COLO829 (cell line): ENCODE measurements at places on chromosomes 3 and 15.
A peak's percentile ranks its signal among the peaks of the same experiment; 100 is the strongest.

DNA sequence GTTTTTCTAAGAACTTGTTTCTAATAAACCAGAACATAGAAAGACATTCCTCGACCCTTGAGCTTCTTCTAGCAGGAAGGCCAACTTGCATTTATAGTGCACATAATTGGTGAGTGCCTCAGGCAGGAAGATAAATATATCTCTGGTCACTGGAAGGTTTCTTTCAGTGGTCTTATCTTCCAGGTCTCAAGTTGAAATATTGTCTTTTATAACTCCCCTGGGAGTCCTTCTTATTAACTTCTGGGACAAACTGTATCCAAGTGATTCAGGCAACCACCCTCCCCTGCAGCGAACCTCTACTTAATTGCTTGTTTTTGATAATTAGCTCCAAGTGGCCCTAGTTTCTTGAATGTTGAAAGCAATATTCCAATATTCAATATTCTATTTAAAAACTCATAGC is 346.8 kb upstream of the GOLIM4 start:
- no peak for DNase-seq

DNA sequence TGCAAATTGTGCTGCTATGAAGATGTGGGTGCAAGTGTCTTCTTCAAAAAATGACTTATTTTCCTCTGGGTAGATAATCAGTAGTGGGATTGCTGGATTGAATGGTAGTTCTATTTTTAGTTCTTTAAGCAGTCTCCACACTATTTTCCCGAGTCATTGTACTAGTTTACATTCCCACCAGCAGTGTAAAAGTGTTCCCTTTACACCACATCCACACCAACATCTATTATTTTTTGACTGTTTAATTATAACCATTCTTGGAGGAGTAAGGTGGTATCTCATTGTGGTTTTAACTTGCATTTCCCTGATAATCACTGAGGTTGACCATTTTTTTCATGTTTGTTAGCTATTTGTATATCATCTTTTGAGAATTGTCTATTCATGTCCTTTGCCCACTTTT is 19.7 kb upstream of the PSMD6 start:
- DNase-seq, result no peak

DNA sequence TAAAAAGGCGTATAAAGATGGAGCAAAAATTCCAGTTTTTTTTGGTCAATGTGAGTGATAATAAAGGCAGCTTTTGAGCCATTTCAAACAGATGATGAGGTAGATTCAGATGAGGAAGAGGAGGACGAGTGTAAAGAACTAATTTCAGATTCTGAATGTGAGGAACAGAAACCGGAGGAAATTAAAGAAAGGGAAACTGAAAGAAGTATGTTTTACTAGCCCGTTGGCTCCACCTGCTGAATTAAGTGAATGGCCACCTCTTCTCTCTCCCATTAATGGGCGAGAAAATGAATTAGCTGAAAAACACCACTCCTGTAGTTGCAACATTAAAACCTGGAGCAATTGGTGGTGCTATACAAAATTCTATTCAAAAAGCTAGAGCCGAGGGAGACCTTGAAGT is 55.4 kb downstream of the CYP19A1 start:
- DNase-seq, result no peak

DNA sequence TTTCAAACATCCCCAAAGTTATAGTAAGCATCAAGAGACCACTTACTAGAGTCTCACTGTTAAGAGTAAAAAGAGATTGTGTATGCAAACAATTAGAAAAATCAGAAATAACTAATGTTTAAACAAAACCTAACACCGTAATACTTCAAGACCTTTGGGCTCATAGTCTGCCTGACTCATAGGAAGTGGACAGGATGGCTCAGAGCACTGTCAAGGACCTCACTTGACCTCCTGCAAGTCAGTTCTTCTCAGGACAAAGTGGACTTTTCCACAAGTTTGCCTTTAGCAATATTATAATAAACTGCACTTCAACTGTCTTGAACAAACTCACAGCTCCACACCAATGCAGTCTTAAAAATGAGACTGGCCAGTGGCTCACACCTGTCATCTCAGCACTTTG is 34.8 kb downstream of the IL12A start:
- no peak for DNase-seq

DNA sequence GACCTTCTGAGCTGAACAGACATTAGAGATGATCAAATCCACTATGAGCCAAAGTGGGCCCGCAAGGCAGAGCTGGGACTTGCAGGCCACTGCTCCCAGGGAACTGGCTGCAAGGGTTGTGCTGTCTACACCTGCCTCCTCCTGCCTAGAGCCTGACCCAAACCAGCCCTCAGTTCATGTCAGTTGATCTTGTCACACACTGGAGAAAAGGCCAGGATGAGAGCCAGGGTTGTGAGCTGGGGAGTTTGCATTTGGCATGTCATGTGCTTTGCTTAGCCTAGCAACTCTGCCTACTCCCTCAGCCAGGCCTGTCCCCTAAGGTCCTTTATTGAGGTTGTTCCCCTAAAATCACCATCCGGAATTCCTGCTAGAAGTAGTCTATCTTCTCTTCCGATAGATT is 67.8 kb downstream of the RAB11A start:
- DNase-seq, result no peak

DNA sequence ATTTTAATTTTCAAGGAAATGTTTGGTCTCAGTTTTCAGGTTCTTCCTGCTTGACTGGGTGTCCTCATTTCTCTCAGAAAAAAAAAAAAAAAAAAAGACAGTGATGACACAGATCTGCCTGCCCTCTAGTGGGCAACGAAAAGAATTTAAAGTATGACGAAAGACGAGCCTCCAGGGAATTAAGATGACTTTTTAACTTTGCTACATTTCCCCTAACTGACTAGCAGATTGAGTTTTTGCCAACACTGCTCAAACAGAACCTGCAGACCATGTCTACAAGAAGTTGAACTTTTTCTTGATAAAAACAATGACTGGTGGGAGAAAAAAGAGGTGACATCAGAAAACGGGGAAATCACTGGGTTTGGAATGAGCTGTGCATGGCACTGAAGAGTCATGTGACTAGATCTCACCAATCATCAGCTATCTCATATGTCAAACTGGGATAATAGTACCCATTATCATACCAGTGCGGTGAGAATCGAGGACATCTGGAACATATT is 40.8 kb downstream of the EOMES start:
- peak; percentile 90 for DNase-seq

- DNase-seq, result no peak
These were observed 205.3 kb downstream of the ZBTB20 start for GRCh38 chr3:114941626-114942309.

- no peak for DNase-seq
These were observed 26.5 kb upstream of the ACTC1 start for GRCh38 chr15:34821831-34822230.

- DNase-seq, result no peak
These were observed 1.2 kb upstream of the FEZF2 start for GRCh38 chr3:62374341-62375218.

GRCh38 chr3:125334675-125335560 is 40.2 kb downstream of the ZNF148 start:
- no peak for DNase-seq

- DNase-seq, result no peak
These were observed 10.3 kb downstream of the USF3 start for GRCh38 chr3:113685956-113686721.

GRCh38 chr3:176650478-176650877 is 546.8 kb downstream of the TBL1XR1 start:
- peak; percentile 44 for DNase-seq

DNA sequence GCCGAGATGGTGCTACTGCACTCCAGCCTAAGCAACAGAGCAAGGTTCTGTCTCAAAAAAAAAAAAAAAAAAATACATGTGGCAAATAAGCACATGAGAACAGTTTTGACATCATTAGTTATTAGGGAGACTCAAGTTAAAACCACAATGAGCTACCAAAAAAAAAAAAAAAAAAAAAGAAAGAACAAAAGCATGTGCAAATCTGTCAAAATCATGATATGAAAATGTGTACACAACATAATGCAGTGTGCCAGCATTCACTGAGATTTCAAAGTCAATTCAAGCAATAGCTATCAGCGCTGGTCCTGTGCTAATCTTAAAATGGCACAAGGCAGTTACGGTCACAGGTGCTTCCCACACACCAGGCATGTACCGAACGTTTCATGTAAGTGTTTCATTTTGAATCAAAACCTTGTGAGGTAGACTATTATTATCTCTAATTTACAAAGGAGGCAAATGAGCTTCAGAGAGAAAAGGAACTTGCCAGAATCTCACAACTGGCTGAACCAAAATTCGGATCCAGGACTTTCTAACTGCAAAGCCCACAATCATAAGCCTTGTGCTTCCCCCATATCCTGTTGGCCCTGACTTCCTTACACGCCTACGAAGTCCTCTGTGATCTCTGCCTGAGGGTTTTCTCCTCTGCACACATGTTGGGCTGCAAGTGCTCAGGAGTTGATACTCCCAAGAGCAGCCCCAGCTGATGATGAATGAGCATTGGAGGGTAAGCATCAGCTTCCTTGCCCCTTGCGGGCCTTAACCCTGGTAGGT is 200.1 kb upstream of the PROK2 start:
- DNase-seq, result no peak

DNA sequence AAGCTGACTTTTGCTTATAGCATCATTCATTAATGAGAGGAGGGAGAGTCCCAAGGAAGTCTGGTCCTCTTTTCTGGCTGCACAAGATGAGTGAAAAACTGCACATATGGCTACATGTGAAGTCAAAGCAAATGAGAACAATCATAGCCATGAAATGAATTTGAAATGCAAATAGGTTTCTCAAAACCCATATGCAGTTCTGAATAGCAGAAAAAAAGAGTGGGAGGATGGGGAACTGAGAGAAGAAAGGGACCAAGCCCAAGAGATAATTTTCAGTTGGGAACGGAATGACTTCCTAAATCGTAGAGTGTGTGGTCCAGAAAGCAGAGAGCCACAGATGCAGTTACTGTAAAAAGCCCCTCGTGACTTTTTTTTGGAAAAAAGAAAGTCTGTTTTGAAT is 66.3 kb downstream of the GTPBP8 start:
- no peak for DNase-seq

- DNase-seq, result no peak
These were observed 69.5 kb downstream of the FAIM start for GRCh38 chr3:138678086-138678485.

DNA sequence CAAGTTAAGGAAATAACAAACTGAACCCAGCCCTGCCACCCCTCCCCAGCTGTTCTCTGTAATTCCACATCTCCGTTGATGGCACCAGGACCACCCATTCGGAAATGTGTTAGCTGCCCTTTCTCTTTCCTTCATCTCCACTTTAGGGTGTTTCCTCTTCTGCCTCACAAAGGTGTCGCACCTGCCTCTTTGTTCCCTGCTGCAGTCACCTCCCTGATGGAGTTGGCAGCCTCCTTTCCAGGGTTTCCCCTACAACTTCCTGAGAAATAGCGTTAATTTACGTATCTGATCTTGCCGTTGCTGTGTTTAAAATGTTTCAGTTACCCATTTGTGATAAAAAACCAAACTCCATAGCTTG is 57.3 kb downstream of the GPR171 start:
- DNase-seq, result no peak

DNA sequence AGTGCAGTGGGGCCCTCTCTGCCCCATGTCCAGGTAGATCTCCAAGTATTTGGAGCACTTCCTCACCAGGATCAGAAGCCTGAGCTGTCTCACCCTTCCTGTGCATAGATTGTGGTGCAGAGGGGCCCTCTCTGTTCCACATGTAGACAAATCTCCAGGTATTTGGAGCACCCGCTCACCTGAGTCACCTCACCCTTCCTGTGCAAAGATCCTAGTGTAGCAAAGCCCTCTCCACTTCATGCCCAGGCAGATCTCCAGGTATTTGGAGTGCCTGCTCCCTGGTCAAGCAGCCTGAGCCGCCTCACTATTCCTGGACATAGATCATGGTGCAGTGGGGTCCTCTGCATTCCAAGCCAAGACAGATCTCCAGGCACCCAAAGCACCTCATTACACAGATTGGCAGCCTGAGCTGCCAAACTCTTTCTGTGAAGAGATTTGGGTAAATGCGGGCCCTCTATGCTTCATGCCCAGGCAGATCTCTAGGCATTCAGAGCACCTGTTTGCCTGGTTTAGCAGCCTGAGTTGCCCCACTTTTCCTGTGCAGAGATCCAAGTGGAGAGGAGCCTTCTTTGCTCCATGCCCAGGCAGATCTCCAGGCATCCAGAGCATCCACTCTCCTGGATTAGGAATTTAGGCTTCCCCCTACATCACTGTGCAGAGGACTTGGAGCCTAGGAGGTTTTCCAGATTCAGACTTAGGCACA is 249.8 kb downstream of the AGBL1 start:
- DNase-seq, result no peak

GRCh38 chr15:85125056-85125661 is 143.5 kb downstream of the PDE8A start:
- peak; percentile 43 for DNase-seq

GRCh38 chr3:159062734-159063410 is 261.0 kb downstream of the MFSD1 start:
- DNase-seq, result no peak

- DNase-seq, result no peak
These were observed 113.8 kb downstream of the IQSEC1 start for GRCh38 chr3:12959410-12959809.

GRCh38 chr3:15265655-15266509 is 59.8 kb downstream of the CAPN7 start:
- DNase-seq, result no peak
